ENCODE measurements at places on chromosomes 5 and 9.

DNA sequence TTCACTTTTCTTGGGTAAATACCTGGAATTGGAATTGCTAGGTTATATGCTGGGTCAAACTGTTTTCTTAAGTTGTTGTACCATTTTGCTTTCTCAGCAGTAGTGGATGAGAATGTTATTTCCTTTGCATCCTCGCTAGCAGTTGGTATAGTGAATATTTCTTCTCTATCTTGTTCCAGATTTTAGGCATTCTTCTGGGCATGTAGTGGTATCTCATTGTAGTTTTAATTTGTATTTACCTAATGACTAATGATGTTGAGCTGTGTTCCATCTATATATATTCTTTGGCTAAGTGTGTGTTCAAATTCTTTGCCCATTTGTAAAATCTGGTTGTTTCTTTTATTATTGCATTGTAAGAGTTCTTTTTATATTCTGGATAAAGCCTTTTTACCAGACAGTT, 333.3 kb downstream of the MAT2B start:
- no peak for DNase-seq

GRCh38 chr9:95107001-95107749, 210.3 kb downstream of the FANCC start:
- DNase-seq: no peak

DNA sequence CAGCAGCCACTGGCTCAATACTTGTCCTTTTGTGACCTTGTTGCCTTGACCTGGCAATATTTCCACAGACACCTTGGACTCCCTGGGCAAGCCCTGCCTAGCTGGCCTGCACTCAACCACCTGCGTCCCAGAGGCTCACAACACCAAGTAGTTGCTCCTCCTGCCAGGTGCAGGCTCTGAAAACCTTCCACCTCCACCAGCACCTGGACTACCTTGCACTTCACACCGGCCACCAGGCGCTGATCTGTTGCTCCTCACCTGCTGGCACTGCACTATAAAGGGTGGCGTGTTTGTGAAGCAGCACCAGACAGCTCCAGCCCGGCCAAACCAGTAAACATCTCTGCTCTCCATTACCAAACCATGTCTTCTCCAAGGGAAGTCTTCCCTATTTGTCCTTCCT, 997.7 kb downstream of the PTPRD start:
- DNase-seq: no peak

DNA sequence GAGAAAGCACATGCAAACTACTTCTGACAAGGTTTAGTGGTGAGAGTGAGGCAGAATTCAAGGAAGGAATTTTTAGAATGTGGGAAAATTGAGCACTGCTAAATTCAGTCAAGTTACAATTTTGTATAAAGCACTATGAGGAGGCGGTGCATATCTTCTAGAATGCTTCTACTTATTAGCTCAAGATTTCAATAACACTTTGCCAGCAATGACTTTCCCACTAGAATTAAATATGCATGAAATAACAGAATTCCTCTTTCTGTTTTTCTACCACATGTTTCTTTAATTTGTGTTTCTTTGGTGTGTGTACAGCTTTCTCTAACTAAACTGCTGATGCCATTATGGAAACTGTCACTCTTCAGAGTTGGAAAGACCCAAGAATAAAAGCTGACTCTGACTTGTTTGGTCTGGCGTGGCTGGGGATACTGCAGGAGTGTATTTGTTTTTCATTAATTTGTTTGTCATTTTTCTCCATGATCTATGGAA, 163.5 kb downstream of the ARSB start:
- no peak for DNase-seq

GRCh38 chr9:130766021-130766926, 68.8 kb upstream of the ABL1 start:
- DNase-seq: no peak

DNA sequence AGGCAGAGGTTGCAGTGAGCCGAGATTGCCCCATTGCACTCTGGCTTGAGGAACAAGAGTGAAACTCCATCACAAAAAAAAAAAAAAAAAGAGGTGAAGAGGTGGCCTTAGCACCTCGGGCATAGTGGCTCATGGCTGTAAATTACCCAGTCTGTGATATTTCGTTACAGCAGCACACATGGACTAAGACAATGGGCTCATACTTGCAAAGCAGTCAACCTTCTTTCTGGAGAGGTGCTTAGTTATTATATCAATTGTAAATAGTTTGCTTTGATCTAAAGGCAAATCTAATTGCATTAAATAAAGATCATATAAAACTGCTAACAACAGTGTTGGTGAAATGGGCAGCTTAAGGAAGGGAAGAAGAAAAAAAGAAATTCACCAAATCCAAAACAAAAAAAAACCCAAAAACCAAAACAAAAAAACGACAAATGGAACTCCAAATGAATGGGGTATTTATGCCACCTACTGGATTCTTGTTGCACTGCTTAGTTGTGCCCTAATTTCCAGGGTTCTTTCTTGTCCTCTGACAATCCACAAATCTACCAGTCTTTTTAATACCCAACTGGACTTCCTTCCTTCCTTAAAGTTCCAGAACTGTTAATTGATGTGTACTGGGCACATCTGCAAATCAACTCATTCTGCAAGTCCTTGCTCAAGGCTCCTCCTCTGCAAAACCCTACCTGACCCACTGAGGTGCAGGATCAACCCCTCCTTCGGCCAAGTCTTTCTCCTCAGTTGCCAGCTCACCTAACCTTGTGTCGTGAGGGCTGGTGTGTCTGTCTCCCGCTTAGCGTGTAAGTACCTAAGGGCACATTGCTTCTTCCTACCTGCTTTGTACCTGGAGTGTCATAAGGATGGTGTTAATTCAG, 35.0 kb upstream of the DMRT1 start:
- DNase-seq: peak; percentile 27

- DNase-seq: no peak
These were observed 91.6 kb upstream of the PRRC1 start for GRCh38 chr5:127425868-127426267.

GRCh38 chr9:81321551-81321950, 367.8 kb downstream of the TLE1 start:
- no peak for DNase-seq

- DNase-seq: no peak
These were observed 512.4 kb upstream of the CHD1 start for GRCh38 chr5:99441235-99441634.

- DNase-seq: no peak
These were observed 24.1 kb downstream of the ITK start for GRCh38 chr5:157204765-157205164.

- DNase-seq: peak; percentile 63
These were observed 13.6 kb downstream of the UBE2D2 start for GRCh38 chr5:139574641-139575312.

DNA sequence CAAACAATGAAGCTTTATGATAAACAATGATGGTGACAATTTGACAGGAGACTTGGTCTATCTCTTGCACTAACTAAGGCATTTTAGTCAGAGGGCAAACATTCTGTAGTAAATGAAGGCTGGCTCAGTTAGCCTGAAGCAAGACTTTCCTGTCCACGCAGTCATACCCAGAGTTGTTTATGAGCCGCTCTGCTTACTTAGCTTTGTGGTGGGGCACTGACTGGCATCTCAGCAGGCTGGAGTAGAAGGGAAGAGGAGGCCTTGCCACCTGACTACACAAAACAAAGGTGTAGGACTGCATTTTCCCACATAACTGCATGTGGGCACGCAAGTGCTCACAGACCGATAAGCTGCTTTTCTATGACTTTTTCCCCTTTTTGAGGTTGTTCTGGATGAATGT, 133.7 kb upstream of the EPB41L4A start:
- DNase-seq: no peak

DNA sequence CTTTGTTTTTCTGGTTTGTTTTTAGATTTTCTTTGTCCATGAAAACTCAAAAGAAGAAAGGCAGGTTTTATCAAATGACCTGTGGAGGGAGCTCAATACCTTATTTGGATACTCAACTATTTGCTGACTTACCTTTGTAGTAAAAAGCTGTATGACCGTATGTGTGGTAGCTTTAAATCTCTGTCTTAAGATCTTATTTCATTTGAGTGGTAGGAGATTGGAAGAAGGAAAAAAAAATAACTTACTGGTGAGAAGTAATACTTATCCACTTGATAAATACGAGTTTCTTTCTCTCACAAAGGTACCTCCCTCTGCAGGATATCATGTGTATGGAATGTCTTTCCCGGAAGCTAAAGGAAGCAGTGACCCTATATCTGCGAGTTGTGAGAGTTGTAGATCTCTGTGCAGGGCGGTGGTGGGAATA, 15.0 kb downstream of the FBXO38 start:
- no peak for DNase-seq

- peak; percentile 76 for DNase-seq
These were observed 441.8 kb upstream of the TLE4 start for GRCh38 chr9:79129865-79130480.

- no peak for DNase-seq
These were observed 294.7 kb downstream of the ZSWIM6 start for GRCh38 chr5:61626639-61627282.

GRCh38 chr9:91896097-91896496, 53.9 kb downstream of the ROR2 start:
- DNase-seq: no peak

GRCh38 chr5:14495301-14495700, 86.3 kb upstream of the OTULINL start:
- no peak for DNase-seq

DNA sequence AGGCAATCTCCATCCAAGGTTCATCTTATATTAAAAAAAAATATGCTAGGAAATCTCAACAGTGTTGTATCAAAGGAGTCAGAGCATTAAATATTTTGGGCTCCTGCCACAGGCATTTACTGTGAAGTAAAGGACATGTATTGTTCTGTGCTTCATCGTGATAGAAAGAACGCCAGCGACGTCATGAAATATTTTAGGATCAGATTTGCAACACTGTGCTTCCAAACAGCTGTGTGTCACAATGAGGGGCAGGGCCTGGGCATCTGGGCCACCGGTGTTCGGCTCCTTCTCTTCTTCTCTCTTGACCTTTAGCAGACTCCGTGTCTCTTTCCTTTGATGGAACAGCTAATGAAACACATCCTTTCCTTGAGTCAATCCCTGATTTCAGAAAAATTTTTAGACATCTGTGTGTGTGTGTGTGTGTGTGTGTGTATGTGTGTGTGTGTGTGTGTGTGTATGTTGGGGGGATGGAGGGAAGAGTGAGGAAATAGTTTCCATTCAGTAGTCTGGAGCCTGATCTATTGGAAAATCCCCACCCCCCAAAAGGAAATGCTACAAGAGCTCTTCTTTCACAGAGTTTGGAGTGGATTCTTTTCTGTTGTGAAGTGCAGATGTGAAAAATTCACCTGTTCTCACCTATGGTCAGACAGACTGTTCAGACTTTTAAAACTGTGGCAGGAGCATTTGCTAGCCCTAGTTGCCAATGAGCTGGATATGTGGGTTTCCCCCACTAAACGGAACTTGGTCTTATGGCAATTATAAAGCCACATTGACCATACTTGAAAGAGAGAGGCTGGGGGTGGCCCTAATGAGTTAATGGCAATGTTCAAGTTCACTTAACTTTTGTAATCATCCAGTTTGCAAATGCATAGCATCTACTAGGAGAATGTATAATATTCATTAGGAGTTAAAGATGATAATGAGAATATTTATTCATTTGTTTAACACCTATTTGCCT, 18.1 kb upstream of the TNC start:
- no peak for DNase-seq

DNA sequence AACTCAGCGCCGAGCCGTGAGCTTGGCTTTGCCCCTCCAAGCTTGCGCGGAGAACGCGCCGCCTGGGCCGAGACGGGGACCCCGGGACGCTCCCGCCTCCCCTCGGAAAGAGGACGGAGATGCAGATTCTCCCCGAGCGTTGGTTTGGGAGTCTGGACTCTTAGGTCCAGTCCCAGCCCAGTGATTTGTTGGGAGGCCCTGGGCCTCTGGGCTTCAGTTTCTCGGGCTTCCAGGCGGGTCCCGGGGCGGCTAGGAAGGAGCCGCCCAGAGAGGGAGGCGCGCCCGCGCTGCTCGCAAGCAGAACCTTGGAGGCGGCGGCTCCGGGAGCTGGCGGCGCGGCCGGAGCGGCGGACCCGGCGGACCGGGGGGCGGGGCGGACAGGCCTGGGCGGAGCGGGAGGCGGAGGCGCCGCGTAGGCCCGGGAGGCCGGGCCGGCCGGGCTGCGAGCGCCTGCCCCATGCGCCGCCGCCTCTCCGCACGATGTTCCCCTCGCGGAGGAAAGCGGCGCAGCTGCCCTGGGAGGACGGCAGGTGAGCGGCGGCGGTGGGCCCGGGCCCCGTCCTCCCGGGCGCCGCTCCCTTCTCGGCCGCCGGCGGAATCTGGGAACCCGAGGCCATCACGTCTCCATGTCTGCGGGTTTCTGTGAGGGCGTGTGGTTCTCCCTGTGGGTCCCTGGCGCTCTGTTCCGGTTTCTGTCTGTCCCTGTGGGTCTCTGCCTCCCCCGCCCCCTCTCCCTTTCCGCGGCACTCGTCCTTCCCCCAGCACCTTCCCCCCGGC, at the start of gene B4GALT7:
Gene B4GALT7, plus strand, starts transcription at position 402 of the 777 bp plus-strand sequence. Its CDS starts 79 bp downstream, at position 481.
- peak; percentile 96 for DNase-seq

DNA sequence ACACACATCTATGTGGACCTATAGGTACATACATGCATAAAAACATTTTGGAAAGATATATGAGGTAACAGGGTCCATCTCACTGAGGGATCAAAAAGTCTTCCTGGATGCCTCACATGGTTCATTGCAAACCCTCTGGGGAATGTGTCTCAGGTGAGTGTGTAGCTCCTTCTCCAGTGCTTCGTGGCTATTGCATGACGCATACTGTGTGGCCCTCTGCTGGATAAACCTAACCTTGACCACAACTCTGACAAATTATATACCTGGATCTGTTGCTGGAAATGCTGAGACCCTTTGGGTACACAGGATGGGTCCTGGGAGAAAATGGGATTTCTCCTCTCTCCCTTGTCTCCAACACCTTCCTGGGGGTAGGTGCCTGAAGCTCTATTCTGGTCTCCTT, 91.9 kb downstream of the JAKMIP2 start:
- peak; percentile 63 for DNase-seq

Measured in hepatocyte (in vitro differentiated cells).